HFFc6 (cell line): ENCODE measurements at places on chromosomes 5 and 9.

DNA sequence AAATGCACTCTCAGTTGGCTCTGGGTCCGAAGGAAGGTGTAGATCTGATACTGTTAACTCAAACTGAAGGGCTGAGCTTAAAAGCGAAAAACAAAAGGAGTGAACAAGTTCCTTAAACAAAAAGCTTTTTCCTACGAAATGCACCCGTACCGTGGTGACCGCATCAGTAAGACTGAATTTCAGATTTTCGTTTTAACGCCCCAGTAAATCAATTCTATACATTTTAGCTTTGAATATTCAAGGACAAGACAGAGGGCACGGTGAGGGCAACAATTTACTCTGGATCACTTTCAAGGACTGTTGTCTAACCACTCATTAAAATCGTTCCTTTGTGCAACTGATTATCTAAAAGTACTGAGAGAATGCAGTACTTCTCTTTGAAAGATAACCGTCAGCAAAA, 1.9 kb downstream of the HOMER1 start:
- DNase-seq, result no peak

- peak; percentile 81 for DNase-seq
Measured at GRCh38 chr5:149114403-149115312, 26.6 kb upstream of the ABLIM3 start.

GRCh38 chr9:126335837-126336735, 9.5 kb downstream of the MVB12B start:
- DNase-seq, result no peak

- DNase-seq, result no peak
Measured at GRCh38 chr5:132438917-132439316, 51.7 kb downstream of the IRF1 start.

DNA sequence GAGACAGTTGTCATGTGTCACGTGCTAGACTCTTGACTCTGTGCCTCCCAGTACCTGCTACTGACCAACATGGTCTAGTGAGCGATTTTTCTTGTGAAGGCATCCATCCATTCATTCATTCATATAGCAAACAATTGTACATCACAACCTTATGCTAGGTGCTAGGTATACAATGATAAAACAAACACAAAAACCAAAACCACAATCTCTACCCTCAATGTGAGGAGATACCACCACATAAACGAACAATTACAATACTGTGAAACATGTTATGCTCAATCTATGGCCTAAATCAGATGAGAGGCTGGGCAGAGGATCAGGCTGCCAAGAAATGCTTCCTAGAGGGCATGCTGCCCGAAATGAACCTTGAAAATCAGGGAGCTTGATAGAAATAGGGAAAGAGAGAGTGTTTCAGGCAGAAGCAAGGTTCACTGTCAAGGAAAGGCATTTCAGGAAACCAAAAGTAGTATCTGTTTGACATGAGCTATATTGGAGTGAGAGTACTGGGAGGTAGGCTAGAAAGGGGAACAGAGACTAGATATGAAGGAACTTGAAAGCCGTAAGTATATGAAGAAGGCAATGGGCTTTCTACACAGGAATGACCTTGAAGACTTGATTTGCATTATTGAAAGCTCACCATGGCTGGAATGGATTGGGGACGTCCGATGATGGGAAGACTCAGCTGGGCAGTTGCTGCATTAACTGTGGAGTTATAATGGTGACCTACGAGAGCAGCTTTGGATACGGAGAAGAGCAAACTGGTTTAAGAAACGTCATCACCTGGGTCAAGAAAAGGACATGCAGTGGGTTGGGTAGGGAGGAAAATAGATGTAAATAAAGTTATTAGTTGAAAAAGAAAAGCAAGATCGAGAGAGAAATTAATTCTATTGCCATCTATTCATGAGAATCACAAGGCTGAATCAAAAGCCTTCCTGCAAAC, 90.1 kb downstream of the THBS4 start:
- DNase-seq, result no peak

GRCh38 chr5:42870882-42871418, 59.3 kb upstream of the SELENOP start:
- peak; percentile 9 for DNase-seq

DNA sequence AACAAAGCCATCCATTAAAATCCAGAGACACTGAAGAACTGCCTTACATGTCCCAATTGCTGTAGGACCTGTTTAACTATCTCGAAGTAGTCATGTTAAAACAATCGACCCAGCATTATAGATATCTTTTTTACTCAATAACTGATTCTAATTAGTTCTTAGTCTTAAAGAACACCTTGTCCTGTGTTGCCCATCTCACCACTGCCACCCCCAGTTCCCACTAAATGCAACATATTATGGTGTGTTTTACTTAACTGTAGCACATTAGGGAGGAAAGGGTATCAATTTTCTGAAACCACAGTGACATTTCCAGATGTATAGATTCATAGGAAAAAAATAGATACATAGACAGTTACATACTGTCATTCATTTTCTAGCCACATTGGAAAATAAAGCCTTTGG, 221.2 kb downstream of the MEF2C start:
- DNase-seq, result no peak

DNA sequence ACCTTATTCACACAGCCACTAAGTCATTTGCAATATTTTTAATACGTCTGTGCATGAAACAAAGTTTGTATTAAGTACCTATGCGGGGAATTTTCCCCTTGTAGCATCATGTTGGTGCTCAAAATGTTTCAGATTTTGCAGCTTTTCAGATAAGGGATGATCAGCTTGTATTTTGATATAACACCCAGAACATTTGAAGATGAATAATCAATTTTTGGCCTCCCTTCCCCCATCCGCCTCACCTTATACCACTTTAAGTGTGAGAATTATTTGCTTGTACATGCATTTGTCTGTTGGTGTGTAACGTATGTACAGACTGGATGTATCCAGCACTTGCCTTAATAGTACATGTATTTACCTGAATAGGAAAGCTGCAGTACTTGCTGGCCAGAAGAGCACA, 1.7 kb downstream of the JAK2 start:
- DNase-seq, result no peak

DNA sequence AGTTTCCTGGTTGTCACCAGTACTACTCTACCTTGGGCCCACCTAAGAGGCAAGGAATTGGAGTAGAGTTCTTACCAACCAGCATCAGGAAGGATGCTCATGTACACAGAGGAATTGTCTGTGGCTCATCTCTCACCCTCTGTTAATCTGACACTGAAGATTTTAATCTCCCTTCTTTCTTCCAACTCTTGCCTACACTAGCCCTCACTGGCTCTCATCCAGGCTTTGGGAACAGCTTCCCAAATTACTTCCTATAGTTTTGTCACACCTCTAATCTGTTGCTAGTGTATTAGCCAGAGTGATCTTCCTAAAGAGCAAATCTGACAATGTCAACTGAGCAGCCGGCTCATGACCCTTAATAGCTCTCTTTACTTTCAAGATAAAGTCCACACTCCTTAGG, 218.7 kb upstream of the TRIM32 start:
- DNase-seq, result no peak

DNA sequence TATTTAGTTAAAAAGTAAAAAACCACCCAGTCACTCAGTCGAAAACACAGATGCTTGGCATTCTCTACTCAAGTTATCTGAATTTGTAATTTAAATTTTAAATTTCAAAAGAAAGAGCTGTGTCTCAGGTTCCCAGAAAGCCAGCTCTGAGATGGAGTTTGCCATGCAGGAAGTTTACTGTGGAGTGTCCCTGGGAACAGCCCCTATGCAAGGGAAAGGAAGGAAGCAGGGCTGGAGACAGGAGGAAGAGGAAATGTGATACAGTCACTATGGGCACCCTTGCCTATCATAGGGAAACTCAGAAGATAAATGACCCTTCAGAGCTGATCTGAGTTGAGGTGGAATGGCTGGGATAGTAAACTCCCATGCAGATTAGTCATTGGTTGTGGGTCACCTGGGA, 408.8 kb upstream of the ACTBL2 start:
- no peak for DNase-seq

- DNase-seq, result no peak
Measured at GRCh38 chr5:81371354-81371876, 22.5 kb downstream of the ACOT12 start.

DNA sequence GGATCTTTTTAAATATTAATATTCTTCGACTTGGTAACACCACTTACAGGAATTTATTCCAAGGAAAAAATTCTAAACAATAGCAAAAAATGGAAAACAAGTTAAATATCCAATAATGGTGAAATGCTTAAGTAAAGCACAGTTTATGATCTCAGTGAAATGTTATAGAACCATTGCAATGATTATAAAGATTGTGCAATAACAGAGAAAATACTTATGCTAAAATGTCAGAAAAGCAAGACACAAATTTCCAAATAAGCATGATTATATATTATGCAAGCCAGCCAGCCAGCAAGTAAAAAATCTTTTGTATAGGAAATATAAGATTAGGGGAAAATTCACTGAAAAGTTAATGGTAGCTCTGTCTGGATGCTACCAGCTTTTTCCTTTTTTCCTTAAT, 102.7 kb upstream of the EFNA5 start:
- no peak for DNase-seq
